Thoracic aorta (tissue), 2 donors: ENCODE measurements at places on chromosomes 5 and 9.

DNA sequence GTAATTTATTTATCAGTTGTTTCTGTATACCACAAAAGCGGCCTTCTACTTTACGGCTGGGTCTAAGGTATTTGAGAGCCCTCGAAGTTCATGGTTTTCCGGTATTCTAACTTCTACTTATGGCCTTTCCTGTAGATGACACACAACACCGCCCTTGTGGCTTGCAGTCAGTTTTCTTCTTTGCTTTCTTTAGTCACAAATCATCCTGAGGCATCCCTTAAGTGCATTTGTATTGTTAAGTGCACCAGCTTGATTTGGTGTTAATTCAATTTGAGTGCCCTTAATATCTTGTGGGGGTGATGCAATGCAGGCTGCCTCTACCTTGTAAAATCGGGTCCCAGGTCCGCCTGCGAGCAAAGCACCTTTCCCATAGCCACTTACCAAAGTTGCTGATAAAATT lies 511.9 kb downstream of the CCDC171 start:
- no peak overlapping the region for H3K27ac ChIP-seq
- H3K4me3 ChIP-seq, result no peak overlapping the region
- no peaks in the 10 kb centered on the region for H3K27me3 ChIP-seq
- H3K36me3 ChIP-seq, result no peaks in the 10 kb centered on the region
- H3K4me1 ChIP-seq, result no peaks in the 10 kb centered on the region

- H3K4me3 ChIP-seq, result no peak overlapping the region
- no peak for DNase-seq
- no peak overlapping the region for H3K27ac ChIP-seq
- H3K4me1 ChIP-seq, result no peaks in the 10 kb centered on the region
- no peaks in the 10 kb centered on the region for H3K27me3 ChIP-seq
These were observed 162.0 kb upstream of the S1PR3 start for GRCh38 chr9:88829276-88829675.

DNA sequence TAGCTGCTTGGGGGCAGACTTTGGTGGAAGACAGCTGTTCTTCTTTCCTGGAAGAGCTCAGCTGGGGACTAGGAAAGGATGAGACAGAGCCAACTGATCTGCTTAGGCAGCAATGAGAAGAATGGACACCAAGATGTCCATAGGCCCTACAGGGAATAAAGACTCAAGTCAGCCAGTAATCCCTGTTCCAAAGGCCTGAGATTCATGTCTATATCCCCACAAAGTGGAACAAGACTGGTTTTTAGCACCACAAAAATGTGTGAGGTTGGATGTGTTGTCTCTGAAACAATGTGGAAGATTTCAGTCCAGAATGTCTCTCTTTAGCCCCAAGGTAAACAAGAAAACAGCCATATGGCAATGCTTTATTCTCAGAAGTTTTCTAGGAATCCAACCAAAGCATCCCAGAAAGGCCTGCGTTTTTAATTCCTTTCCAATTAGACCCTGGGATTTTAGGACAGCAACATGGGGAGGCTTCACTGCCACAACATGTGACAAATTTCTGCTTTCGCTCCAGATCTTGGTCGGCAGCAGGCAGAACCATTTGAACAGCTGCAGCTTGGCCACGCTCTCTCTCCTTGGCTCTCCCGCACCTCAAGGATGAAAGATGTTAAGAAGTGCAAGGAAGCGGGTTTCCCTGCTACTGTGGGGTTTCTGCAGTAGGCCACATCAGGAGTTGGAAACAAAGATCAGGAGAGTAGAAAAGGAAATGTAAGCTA lies 245.1 kb downstream of the FSTL4 start:
- no peak overlapping the region for H3K27ac ChIP-seq
- H3K4me1 ChIP-seq, result no peaks in the 10 kb centered on the region
- no peak overlapping the region for H3K4me3 ChIP-seq
- H3K27me3 ChIP-seq, result no peaks in the 10 kb centered on the region
- H3K36me3 ChIP-seq, result no peaks in the 10 kb centered on the region

- H3K4me1 ChIP-seq, result no peaks in the 10 kb centered on the region
- no peak overlapping the region for H3K4me3 ChIP-seq
- peaks cover 7% of the 10 kb centered on the region for H3K27me3 ChIP-seq
These were observed 136.3 kb upstream of the RASEF start for GRCh38 chr9:83199240-83199639.

GRCh38 chr9:110148384-110148783 lies 59.6 kb downstream of the C9orf152 start:
- DNase-seq, result no peak
- H3K4me3 ChIP-seq, result peak overlapping the region; percentile 16
- H3K27ac ChIP-seq, result peak overlapping the region; percentile 20
- H3K27me3 ChIP-seq, result no peaks in the 10 kb centered on the region

DNA sequence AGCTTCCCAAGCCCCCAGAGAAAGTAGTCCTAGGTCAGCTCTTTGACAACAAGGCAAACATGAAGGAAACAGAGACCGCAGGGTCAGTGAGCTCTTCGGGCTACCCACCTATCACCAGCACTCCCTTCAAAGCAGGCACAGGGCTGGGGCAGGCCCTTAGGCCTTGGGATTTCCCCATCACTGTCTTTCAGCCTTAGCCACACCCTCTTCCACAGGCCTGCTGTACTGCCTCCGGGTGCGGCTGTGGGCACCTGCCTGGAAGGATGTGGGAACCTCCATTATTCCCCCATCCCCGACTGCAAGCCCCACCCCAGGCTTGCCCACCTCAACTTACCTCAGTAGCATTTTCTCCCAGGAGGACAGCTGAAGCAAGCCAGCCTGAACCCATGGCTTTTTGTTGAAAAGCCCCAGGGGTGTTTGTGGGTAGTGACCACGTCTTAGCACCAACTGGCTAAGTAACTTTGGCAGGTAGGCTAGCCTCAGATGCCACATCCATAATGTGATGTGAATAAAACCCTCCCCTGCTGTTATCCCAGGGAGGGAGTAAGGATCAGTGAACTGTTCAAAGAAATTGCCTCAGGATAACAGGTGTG lies 100.2 kb downstream of the PIK3R1 start:
- H3K4me3 ChIP-seq, result no peak overlapping the region
- H3K4me1 ChIP-seq, result no peaks in the 10 kb centered on the region
- no peaks in the 10 kb centered on the region for H3K27me3 ChIP-seq
- no peaks in the 10 kb centered on the region for H3K36me3 ChIP-seq
- DNase-seq, result no peak
- no peak overlapping the region for H3K27ac ChIP-seq

DNA sequence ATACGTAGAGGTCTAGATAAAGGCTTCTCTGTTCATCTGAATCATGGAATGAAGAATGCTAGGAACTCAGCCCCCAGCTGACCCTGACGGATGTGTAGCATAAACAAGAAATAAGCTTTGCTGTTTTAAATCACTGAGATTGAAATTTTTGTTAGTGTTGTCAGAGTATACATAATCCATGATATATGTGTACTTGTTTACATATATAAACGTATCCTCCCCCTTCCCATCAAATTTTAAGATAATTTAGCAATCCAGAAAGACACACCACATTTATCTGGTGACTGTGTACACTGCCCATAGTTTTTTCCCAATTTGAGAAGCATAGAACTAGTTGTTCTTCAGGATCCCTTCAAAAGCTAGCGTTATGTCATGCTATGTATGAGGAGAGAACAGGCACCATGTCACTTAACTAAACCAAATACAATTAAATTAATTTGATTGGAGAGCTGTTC lies 80.8 kb upstream of the OSMR start:
- peaks cover 7% of the 10 kb centered on the region for H3K4me1 ChIP-seq
- no peaks in the 10 kb centered on the region for H3K27me3 ChIP-seq
- H3K36me3 ChIP-seq, result no peaks in the 10 kb centered on the region
- no peak overlapping the region for H3K27ac ChIP-seq
- no peak overlapping the region for H3K4me3 ChIP-seq
- DNase-seq, result no peak

DNA sequence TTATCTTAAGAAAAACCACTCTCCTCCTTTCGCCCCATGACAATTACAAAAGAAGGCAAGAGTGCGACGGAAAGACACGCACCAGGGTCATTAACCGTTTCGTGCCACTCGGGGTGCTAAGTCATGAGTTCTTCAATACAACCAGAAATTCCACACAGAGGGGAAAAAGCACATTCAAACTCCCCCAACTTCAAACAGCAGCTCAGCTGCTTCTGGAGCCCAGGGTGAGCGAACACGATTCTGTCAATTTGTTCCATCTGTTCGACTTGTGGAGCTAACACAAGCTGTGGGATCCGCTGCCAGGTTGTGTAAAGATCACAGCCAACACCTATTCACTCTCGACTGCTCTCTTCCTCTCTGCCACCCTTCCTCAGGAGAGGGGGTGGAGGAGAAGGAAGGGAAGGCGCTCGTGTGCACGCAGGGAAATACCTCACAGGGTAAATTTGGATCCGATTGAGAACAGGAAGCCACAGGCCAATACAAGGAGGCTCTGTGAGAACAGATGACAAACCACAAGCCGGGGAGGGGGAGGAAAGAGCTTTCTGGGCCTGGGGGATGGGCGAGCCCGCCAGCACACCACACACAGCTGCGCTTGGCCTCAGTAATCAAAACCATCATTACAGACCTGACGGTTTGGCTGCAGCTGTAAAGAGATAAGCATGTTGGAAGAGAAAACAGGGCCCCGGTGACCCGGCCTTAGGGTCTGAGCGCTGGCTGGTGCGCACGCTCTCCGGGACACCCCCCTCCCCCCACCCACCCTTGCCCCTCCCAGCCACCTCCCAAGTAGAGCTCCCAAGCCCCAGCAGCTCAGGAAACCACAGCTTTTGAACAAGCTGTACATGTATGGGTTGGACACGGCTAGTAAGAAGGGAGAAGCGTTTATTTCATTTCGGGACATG lies 54.3 kb downstream of the PTCH1 start:
- H3K27ac ChIP-seq, result no peak overlapping the region
- peaks cover 9% of the 10 kb centered on the region for H3K36me3 ChIP-seq
- peaks cover 9% of the 10 kb centered on the region for H3K4me1 ChIP-seq
- peak overlapping the region; percentile 30 for H3K4me3 ChIP-seq
- no peaks in the 10 kb centered on the region for H3K27me3 ChIP-seq
- no peak for DNase-seq

- peak; percentile 41 for DNase-seq
- peaks cover 3% of the 10 kb centered on the region for H3K36me3 ChIP-seq
- no peak overlapping the region for H3K27ac ChIP-seq
- no peak overlapping the region for H3K4me3 ChIP-seq
These were observed 60.6 kb downstream of the SHB start for GRCh38 chr9:38008168-38009034.

DNA sequence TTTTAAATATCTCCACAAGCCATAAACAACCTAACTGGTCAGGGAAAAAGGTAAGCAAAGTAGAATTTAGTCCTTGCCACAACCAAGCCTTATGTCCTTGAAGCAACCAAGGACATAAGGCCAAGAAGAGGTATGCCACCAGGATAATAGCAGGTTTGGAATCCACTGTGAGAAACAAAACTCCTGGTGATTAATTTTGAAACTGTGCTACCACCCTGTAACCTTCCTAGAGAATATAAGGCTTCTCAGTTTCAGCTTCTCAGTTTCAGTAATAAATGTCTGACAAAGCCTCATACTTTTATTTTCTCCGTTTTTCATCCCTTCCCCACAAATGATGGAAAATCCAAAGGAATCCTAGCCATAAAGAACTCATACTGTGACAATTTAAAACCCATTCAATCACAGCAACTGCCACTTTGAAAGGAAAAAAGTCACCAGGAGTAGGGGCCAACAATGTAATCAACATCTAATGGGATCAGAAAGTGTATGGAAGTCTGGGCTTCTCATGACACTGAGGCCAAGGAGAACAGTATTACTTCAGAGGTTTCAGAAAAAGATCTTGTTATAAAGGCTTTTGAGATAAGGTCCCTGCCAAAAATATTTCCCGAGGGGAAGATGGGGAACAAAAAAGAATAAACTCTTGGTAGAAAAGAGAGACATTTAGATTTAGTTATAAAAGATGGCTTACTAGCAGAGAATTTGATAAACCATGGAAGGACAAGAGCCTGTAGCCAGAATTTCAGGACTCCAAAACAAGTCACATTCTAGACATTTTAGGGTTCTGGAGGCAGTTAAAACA lies 189.2 kb downstream of the TSSK1B start:
- DNase-seq, result no peak
- no peak overlapping the region for H3K27ac ChIP-seq
- H3K36me3 ChIP-seq, result no peaks in the 10 kb centered on the region
- H3K27me3 ChIP-seq, result no peaks in the 10 kb centered on the region

GRCh38 chr9:14956208-14956607 lies 46.0 kb upstream of the FREM1 start:
- no peaks in the 10 kb centered on the region for H3K4me1 ChIP-seq
- H3K36me3 ChIP-seq, result no peaks in the 10 kb centered on the region
- DNase-seq, result no peak
- H3K27ac ChIP-seq, result no peak overlapping the region

- H3K27me3 ChIP-seq, result no peaks in the 10 kb centered on the region
- H3K4me1 ChIP-seq, result no peaks in the 10 kb centered on the region
- no peak overlapping the region for H3K4me3 ChIP-seq
- H3K36me3 ChIP-seq, result no peaks in the 10 kb centered on the region
These were observed 9.7 kb downstream of the ESM1 start for GRCh38 chr5:54975701-54976100.

GRCh38 chr5:32520972-32521371 lies 64.4 kb upstream of the SUB1 start:
- no peaks in the 10 kb centered on the region for H3K36me3 ChIP-seq
- no peaks in the 10 kb centered on the region for H3K4me1 ChIP-seq
- no peaks in the 10 kb centered on the region for H3K27me3 ChIP-seq
- no peak overlapping the region for H3K27ac ChIP-seq
- no peak for DNase-seq

DNA sequence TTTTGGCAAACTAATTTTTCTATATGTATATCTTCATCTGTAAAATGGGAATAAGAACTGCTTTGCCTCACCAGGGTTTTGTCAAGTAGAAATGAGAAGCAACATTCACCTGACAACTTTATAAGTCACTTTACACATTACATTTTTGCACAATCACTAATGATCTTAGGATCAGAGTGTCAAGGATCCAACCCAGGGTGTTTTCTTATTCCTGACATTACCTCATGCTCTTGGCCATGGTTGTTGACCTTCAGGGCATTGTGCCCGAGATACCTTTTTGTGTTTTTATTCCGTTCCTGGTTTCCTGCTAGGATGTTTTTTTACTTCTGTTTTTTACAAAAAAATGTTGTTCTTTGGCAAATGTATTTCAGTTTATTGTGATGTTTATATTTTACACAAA lies 22.2 kb upstream of the RASA1 start:
- DNase-seq, result no peak
- no peaks in the 10 kb centered on the region for H3K36me3 ChIP-seq
- no peaks in the 10 kb centered on the region for H3K4me1 ChIP-seq
